ENCODE measurements at places on chromosomes 5 and 9. TPM values are rescaled to one million over a fixed set of nuclear protein-coding genes. Genes with fewer than 3 reads are reported as not detected.

TMEM167A gene
- total RNA-seq, result 74.1 TPM

TMEM252 gene
- total RNA-seq, result not detected

SPATA31C1 gene
- not detected for total RNA-seq

PCDHGB5 gene
- total RNA-seq, result 0.61 TPM

PCAT7 gene
- total RNA-seq, result not detected

IL4 gene
- 4.0 TPM for total RNA-seq

CCDC183 gene
- total RNA-seq, result 0.55 TPM

PCDHA11 gene
- total RNA-seq, result not detected

ZNF300 gene
- 0.61 TPM for total RNA-seq

BTNL9 gene
- not detected for total RNA-seq

SPINK13 gene
- total RNA-seq, result not detected

TAF1L gene
- 0.05 TPM for total RNA-seq

Data from T-helper 2 cell treated with Interferon-gamma antibody and Interleukin-4, amounts not matched to agents 100 ng/mL and 5 ng/mL, for 36 hours (primary cell).